Lung microvascular endothelial cell (primary cell): ENCODE measurements at places on chromosomes 3 and 15. TPM values are rescaled to one million over a fixed set of nuclear protein-coding genes. Genes with fewer than 3 reads are reported as not detected.

DNA sequence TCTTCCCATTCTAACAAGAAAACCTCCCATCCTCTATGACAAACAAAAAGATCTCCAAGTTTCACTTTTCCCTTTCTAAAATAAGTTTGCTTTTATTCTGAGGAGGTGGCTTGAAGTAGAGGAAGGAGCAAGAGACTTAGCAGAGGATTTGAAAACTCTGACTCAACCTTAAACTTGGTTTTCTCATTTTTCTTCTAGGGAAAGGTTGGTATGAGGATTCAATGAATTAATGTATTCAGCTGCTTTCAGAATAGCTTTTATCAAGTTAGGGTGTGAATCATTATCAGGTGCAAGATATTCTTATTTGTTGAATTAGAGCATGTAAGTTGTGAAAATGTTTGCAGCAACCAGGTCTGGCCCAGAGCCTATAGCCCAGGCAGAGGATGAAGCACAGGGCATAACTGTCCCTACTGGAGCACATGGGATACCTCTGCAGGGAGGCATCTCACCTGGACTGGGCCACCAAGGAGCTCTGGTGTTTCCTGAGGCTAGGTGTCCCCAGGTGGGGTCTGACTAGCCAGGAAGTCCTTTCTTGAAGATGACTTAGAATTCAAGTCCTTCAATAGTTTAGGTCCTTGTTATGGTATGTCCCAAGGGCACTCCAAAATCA is 42.3 kb downstream of the SATB1 start:
- no peak for DNase-seq

DNA sequence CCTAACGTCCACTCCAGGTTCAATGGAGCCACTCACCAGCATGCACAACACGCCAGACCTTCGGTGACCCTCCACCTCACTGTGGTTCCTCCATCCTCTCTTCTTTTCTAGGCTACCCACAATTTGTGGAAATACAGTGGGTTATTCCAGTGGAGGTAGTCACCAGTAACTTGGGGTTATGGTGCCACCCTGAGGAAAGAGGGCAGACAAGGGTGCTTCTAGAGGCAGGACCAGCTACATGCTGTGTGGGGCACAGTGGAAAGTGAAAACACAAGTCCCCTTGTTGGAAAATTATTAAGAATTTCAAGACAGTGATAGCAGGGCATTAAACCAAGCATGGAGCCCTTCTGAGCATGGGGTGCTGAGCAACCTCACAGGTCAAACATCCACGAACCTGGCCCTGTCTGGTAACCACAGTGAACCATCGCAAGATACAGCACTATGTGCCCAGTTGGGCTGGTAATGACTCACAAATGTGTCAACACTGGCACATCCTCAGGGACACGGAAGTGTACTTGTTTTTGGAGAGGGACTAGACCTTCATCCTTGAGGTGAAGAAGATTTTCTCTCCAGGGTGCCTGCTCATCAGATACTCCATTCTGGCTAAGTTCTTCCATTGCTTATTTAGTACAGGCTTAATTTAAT is 166.7 kb downstream of the STT3B start:
- DNase-seq: peak; percentile 32

DNA sequence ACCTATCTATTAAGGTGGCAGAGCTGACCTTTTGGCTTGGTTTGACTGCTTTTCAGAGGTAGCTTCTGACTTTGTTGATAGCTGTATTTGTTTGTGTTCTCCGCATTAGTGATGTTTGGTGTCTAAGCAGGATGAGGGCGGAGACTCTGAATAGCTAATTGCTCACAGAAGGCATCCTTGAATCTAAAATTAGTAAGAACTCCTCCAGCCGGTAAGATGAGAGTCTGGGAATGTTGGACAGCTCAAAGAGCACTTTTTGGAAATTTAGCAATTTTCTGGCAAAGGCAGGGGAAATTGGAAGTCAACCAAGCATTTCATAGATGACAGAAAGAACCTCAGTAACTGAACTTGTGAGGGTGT is 174.1 kb downstream of the KLHL25 start:
- peak; percentile 85 for DNase-seq

DNA sequence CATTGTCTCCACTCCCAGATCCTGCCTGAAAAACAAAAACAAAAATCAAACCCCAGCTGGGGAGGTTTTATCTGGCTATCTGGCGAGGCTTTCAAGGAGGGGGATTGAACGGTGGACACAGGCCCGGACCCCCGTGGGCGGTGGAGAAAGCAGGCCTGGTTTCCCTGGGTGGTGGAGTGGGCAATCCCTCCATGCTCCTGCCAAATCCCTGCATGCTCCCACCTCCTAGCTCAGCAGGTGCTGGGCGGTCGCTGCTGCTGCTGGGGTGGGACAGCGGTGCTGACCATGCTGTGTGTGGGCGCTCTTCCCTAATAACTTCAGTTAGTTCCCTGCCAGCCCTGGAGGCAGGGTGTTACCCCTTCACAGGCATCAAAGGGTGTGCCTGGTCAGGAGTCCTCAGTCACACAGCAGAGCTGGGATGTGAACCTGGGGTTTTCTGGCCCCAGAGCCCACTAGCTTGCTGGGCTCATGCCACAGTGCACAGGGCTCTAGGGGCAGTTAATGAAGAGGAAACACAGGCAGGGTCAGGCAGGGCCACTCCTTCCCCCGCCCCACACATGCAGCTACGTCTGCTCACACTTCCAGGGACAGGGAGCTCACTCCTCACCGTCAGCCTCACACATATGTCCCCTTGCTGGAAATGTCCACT is 15.9 kb upstream of the PLXND1 start:
- peak; percentile 33 for DNase-seq

GRCh38 chr3:182405759-182406158 is 387.5 kb upstream of the ATP11B start:
- DNase-seq: no peak

DNA sequence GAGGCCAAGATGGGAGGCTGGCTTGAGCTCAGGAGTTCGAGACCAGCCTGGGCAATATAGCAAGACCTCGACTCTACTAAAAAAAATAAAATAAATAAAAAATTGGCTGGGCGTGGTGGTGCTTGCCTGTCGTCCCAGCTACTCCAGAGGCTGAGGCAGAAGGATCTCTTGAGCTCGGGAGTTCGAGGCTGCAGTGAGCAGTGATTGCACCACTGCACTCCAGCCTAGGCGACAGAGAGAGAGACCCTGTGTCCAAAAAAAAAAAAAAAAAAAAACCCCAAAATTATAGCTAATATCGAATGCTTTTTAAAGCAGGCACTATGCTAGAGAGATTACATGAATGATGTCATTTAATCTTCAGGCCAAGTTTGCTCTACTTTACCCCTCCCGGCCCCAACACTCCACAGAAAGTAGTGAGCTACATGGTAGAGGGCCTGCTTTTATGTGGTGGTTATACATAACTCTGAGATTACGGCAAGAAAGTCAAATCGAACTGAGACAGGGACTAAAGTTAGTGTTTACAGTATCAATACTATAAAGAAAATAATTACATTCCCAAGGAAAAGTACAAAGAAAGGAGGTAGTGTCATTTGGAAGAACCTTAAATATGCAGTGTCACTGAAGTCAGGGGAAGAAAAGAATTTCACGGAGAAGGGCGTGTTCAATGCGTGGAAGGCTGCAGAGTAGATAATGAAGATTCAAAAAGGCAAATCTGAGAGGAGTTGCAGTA is 1.1 kb downstream of the ADPGK start:
- no peak for DNase-seq

The ZNF80 gene
- total RNA-seq: not detected in 2 replicates

The ANKUB1 gene
- total RNA-seq: not detected in 2 replicates
